ENCODE measurements at places on chromosomes 2 and 18.

DNA sequence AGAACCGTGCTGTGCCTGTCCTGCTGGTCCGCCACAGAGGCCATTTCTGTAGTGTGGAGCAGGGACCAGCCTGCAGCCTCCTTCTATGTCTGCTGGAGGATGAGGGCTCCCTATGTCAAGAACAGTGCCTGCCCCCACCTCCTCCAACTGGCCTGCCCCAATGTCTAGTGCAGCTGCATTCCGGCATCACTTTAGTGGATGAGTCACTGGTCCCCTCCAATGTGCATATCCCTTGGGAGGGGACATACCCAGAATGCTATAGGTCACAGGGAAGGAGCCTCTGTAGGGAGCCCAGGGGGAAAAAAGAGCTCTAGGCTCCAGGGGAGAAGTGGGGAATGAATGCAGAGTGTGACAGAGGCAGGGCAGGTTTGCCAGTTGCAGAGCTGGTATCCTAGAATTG lies 219.6 kb downstream of the CELF4 start:
- DNase-seq, result no peak

- no peak for DNase-seq
These were observed 254.4 kb downstream of the KCNE4 start for GRCh38 chr2:223306371-223306770.

- no peak for DNase-seq
These were observed 182.2 kb upstream of the EPAS1 start for GRCh38 chr2:46114996-46115395.

GRCh38 chr2:72041638-72042111 lies 106.0 kb downstream of the CYP26B1 start:
- DNase-seq, result no peak

DNA sequence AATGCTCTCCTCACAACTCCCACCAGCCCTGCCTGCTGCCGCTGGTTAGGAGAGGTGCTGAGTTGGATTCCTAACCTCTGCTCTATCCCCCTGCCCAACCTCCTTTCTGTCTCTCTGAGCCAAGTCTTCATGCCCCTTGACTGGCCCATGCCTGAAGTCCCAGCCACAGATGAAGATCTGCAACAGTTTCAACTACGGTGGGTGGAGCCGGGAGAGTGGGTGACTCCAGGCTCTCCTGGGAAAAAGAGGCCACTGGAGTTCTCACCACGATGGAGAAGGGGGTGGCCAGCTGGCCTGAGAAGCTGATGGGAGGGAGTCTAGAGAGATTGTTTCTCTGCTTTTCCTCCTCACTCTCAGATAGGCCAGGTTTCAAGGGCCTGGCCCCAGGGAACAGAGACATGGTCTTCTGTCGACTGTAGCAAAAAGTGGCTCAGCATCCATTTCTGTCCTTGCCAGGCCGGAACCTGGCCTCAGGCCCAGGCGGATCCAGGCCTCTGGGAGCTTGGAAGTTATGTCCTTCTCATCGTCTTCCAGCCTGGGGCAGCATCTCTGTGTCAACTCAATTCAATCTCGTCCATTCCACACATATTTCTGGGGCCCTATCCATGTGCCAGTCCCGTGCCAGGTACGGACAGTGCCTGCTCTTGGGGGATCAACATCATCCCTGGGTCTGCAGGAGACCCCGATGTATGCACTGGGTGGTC lies 75.3 kb downstream of the INHBB start:
- no peak for DNase-seq

GRCh38 chr2:173240083-173240482 lies 114.6 kb upstream of the CDCA7 start:
- no peak for DNase-seq

DNA sequence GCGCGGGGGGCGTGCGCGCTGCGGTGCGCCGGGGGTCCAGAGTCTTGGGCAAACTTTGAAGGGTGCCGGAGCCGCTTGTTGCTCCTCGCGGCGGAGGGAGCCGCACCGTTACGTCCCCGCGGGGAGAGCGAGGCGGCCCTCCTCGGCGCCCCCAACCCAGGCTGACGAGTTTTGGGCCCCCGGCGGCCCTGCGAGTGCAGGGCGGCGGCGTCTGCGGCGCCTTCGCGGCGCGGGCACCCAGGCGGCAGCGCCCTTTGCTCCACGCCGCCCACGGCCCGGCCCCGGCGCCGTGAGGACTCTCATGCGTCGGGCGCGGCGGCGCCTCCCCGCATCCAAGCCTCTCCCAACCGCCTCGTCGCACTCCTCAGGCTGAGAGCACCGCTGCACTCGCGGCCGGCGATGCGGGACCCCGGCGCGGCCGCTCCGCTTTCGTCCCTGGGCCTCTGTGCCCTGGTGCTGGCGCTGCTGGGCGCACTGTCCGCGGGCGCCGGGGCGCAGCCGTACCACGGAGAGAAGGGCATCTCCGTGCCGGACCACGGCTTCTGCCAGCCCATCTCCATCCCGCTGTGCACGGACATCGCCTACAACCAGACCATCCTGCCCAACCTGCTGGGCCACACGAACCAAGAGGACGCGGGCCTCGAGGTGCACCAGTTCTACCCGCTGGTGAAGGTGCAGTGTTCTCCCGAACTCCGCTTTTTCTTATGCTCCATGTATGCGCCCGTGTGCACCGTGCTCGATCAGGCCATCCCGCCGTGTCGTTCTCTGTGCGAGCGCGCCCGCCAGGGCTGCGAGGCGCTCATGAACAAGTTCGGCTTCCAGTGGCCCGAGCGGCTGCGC lies 814 bp downstream of the FZD7 start:
- DNase-seq, result peak; percentile 23

GRCh38 chr2:58918141-58918540 lies 677.0 kb upstream of the FANCL start:
- no peak for DNase-seq

GRCh38 chr2:232265329-232265728 lies 113.2 kb upstream of the ALPP start:
- DNase-seq, result no peak

Measured in activated T-cell treated with anti-CD3 and anti-CD28 coated beads for 48 hours (primary cell).